Stimulated activated CD4-positive, alpha-beta T cell treated with anti-CD3 and anti-CD28 coated beads, TNF-alpha, amount 100 ng/mL, for 4 hours (primary cell): ENCODE measurements at places on chromosomes 2 and 18.

GRCh38 chr2:45919160-45919650 is 267.7 kb downstream of the PRKCE start:
- DNase-seq = no peak

GRCh38 chr2:48694149-48694548 is 61.4 kb downstream of the LHCGR start:
- DNase-seq = no peak

- no peak for DNase-seq
Observed at GRCh38 chr2:226354434-226354833, 445.2 kb downstream of the IRS1 start.

DNA sequence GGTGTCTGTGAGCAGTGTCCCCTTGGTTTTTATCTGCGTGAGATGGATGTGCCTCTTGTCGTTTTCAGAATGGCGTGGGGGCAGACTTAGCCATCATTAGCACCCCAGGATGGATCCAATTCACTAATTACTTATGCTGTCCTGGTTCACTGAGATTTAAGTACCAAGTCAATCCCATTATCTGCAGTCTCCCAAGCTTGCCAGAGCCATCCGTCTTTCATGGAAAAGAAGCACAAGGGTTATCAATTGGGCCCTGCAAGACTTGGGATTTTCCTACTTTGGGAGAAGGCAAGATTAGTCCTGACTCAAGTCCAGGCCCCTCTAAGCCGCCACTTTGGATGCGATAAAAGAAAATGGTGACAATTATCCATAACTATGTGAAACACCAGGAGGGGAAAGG is 404.0 kb downstream of the TMEM182 start:
- DNase-seq = no peak

GRCh38 chr2:104852090-104852666 is 1.7 kb upstream of the POU3F3 start:
- DNase-seq = no peak

DNA sequence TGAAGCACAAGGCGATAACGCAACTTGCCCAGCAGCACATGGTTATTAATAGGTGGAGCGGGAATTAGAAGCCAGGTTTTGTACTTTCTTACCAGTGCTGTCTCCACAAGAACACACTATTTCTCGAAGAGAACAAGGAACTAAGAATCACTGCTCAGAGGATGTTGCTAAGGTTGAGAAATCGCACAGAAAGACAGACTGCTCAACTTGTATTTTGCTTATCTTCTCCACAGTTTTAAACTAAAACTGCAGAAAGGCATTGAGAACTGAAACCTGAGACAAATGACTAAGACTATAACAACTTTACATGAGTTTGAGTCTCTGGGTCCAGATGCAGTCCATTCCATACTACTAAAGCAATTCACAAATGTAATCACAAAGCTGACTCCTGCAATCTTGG is 6.2 kb downstream of the PRKD3 start:
- DNase-seq = no peak

DNA sequence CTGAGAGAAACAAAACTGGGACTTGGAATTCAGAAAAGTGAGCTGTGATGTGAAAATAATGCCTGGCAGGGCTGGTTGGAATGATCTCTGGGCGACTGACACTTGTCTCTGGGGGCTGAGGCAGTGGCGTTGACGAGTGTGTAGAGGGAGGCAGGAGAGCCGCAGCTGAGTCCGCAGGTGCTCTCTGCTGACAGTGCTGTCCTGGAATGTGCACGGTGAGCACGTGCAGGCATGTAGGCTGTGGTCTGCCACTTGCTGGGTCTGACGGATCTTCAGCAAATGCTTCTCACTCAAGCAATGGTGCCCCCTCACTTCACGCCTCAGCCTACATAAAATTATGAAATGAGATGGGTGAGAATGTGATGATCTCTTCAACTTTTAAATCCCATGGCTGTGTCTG is 38.5 kb upstream of the ATP9B start:
- DNase-seq = no peak

DNA sequence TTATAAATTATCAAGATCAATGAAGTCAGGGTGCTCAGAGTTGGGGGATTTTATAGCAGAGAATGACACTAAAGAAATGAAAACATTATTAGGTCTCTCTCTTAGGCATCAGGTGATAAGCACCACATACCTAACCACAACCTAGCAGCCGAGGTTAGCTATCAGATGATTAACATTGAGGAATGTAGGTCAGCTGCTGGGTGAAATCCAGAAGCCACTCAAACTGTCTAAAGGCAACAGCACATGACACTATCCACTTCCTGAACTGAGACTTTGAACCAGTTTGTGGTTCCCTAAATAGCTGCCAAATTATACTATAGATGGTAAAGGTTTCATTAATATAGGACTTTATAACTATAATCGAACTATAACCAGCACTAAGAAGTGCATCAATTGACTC is 4.7 kb downstream of the EPG5 start:
- DNase-seq = peak; percentile 22

GRCh38 chr2:211957799-211958198 is 580.8 kb downstream of the ERBB4 start:
- DNase-seq = no peak

DNA sequence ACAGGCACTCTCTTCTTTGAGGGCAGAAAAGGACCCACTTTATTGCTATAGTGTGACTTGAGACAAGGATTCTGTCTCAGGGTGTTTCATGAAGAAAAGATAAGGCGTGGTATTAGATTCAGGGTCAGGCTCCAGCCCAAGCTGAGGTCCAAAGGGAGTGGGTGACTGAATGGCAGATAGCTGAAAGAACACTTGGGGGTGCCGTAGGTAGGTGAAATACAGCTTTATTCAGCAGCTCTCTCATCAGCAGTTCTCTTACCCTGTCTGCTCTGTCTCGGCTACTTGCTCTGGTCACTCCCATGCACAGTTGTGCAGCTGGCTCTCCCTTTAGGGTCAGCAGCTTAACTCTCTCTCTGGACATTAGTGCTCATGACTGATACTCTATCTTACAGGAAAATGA is 379.9 kb downstream of the LPIN1 start:
- DNase-seq = no peak

DNA sequence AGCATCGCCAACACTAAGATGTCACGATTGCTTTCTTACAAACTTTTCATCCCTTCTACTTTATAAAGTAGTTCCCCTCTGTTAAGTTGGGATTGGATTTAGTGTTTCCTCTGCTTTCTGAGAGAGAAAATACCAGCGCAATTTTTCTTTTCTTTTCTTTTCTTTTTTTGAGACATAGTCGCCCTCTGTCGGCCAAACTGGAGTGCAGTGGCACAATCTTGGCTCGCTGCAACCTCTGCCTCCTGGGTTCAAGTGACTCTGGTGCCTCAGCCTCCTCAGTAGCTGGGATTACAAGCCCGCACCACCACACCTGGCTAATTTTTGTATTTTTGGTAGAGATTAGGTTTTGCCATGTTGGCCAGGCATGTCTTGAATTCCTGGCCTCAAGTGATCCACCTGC is 9.0 kb downstream of the RELCH start:
- DNase-seq = no peak

DNA sequence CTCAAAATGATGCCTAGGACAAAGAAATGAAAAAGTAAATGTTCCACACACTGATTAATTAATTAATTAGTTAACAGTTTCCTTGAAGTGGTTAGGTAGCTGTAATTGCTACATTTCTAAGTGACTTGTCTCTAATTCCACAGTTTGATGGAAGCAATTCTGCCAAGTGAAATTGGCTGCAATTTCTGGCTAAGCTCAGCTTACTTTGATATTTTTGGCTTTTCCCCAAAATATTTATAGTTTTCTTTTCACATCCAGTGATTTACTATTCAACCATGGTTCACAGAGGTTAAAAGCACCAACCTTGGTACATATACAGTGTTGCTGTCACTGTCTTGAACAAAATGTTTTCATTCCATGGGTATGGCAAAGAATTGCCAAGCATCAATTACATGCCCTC is 459.5 kb upstream of the CDH20 start:
- DNase-seq = no peak

DNA sequence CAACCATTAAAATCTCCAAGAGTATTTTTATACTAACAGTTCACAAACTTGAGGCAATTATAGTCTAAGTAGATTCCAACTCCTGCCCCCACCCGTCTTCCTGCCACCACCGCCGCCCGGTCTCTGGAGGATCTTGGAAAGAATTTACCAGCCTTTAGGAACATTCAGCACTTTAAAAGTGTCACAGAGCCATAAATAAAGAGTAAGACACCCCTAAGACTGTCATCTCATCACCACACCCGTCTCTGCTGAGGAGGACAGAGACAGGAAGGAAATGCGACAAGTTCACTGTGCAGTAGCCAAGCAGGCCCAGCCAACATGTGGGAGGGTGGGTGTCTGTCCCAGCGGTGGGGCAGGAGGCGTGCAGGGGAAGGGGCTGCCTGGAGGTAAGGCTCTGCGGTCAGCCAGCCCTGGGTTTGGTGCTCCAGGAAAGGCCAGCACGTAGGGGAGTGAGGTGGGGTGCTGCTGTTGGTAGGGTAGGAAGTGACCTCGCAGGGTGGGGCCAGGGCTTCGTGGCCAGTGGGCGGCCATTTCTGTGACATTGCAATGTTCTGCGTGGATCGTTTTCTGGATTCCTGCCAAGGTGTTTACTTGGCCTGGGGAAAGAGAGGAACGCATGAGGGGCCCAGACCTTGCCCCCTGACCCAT is 111.6 kb downstream of the FAM210A start:
- DNase-seq = no peak

DNA sequence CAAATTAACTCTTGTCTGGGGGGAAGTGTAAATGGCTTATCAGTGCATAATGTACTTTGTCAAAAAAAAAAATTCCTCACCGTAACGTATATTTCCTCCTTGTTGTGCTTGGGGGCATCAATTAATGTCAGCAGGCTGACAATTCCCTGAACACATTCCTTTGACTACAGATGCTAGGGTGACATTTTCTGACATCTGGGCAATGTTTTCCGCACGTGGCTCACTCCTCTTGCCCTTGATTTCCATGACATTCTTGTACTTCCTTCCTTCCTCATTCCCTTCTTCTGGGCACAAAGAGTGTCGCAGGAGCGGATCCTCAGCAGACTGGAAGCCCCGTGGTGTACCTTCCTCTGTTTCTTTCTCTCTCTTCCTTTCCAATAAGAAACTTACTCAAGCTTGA is 173.7 kb downstream of the SP3 start:
- no peak for DNase-seq

- no peak for DNase-seq
Observed at GRCh38 chr2:239328351-239329191, 72.2 kb downstream of the HDAC4 start.

GRCh38 chr2:119494163-119494790 is 30.0 kb downstream of the SCTR start:
- no peak for DNase-seq

GRCh38 chr2:134368009-134368817 is 114.3 kb downstream of the MGAT5 start:
- DNase-seq = no peak

- DNase-seq = no peak
Observed at GRCh38 chr2:163198007-163198406, 359.4 kb upstream of the KCNH7 start.

DNA sequence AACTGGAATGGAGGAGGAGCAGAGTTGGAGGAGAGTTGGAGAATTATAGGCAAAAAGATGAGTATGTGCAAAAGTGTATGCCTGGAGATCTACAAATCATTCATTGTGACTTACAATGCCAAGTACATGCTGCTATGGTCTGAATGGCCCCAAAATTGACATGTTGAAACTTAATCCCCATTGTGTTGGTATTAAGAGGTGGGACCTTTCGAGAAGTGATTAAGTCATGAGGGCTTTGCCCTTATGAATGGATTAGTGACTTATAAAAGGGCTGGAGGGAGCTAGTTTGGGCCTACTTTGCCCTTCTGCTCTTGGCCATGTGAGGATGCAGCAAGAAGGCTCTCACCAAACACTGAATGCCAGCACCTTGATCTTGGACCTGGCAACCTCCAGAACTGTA is 6.3 kb upstream of the RBMS1 start:
- DNase-seq = no peak

GRCh38 chr2:207362716-207363115 is 167.0 kb upstream of the CREB1 start:
- DNase-seq = no peak

DNA sequence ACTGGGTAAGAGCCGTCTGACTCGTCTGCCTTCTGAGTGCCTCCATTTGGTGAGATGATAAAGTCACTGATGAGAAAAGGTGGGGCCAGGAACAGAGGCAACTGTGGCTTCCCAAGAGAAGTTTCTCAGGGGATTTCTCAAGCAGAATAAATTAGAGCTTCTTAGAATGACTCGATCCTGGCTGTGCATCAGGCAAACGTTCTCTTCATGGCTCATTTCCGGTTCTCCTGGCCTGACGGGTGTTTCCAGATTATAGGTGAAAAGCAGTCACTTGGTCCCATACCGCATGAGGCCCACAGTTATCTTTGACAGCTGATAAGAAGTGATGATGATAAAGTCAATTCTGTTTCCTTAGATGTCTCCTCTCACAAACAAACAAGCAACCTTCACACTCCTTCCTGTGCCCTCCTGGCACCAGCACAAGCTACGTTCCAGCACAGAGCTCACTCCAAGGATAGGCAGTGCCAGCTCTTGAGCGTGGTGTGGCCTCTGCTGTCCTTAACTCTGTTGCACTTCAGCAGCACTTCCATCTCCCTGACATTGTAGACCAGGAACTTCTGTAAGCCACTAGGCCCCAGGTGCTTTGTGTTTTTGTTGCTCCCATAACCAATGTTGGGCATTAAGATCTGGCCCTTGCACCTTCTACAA is 37.8 kb upstream of the KCNF1 start:
- DNase-seq = no peak

- DNase-seq = no peak
Observed at GRCh38 chr2:39779927-39780326, 869 bp upstream of the THUMPD2 start.

GRCh38 chr18:44175891-44176290 is 504.8 kb upstream of the SETBP1 start:
- DNase-seq = no peak

- no peak for DNase-seq
Observed at GRCh38 chr2:160925956-160926355, 234.3 kb upstream of the TANK start.

GRCh38 chr2:168849610-168850009 is 40.6 kb downstream of the SPC25 start:
- DNase-seq = no peak

GRCh38 chr2:48319863-48320262 is 210.1 kb upstream of the STON1 start:
- no peak for DNase-seq

DNA sequence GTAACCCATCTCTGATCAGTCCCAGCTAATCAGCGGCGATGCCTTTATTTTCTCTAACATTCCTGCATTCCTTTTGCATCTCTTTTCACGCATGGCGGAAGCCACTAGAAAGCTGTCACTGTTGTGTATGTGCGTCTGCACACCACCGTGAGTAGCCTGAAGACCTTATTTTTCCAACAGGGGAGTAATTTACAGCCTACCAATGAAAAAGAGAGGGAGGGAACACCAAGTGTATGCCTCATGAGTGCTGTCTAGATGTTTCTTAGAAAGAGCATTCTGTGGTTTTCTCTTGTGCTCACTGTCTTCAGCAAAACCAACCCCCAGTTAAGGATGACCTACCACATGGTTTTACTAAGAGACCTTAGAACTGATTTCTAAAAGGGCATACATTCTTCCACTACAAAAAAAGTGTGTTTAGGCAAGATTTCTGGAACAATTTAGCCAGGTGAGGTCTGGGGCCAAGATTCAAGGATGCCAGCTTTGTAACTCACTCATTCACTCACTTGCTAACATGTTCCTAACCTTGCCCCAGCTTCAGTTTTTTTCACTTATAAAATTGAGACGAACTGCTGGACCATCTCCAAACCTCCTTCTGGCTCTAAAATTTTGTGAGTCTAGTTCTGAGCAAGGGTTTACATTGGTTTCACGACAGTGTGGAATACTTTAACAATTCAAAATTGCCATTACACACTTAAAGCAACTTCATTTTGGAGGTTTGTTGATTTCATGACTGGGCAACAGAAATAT is 51.4 kb downstream of the BCL2 start:
- no peak for DNase-seq
